ENCODE measurements at places on chromosomes 5 and 9.

GRCh38 chr9:36092509-36093215 is 43.9 kb upstream of the GLIPR2 start:
- DNase-seq: no peak

GRCh38 chr5:140341591-140341990 is 4.8 kb downstream of the HBEGF start:
- no peak for DNase-seq

- no peak for DNase-seq
These were observed 928 bp upstream of the PCDHGC4 start for GRCh38 chr5:141483902-141484301.

DNA sequence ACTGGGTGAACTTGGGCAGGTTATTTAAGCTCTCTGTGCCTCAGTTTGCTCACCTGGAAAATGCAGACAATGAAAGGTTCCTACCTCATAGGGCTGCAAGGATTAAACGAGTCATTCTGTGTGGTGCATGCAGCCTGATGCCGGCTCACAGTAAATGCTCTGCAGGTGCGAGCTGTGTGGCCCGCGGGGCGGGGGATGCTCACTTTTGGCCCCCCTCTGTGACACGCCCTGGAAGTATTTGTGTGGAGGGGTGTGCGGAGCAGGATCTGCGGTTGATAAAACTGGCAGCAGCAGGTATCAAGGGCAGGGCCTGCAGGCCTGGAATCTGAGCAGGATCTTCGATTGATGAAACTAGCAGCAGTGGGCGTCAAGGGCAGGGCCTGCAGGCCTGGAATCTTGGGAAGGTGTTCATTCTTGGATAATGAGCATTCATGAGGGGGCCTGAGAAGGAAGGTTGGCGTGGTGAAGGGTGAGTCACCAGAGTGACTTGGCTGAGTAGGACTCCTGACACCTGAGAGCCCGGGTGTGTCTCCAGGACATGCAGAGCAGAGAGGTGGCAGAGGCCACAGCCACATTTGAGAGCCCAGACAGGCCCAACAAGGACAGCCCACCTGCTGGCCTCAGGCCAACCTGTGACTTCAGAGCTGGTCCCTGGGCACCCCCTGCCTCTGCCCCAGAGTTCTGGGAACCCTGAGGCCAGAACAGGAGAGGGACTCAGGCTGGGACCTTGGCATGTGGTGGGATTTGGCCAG is 11.9 kb downstream of the UNC5A start:
- DNase-seq: no peak

- DNase-seq: no peak
These were observed 44.5 kb upstream of the ANGPTL2 start for GRCh38 chr9:127166651-127167524.

DNA sequence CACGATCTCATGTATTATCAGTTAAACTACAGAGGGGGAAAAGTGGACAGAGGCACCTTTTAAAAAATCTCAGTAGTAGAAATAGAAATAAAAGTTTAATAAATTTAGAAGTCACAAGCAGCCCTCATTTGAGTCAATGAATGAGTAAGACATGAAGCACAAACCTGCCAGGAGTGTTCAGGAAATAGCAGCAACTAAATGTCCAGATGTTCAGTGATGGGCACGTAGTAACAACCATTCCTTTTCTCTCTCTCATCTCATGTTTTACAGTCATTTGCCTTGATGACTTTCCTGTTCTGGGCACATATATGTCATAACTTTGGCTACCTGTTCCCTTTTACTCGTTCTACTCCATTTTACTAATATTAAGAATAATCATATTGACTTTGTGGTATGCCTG is 17.7 kb downstream of the ISOC1 start:
- DNase-seq: no peak

DNA sequence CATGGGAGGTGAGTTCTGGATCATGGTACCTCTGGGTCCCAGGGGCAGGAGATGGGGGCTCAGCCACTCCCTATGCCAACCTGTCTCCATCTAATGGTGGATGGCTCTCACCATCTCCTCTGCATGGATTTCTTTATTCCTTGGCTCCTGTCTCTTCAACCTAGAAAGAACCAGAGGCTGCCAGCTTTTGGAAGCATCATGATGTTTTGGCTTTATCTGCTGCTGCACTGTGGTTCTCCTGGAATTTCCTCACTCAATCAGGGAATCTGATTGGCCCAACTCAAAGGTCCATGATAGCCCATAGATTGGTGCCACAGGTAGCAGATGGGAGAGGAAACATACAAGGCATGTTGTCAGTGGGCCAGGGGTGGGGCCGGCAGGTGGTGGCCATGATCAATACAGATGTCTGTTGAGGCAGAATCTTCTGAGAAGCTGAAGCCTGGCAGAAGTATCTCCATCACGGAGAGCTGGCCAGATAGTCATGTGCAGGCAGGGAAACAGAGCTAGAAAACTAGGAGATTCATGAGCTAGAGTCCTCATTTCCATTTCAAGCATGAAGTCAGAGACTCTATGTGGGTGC is 158.2 kb downstream of the MACROH2A1 start:
- peak; percentile 3 for DNase-seq

DNA sequence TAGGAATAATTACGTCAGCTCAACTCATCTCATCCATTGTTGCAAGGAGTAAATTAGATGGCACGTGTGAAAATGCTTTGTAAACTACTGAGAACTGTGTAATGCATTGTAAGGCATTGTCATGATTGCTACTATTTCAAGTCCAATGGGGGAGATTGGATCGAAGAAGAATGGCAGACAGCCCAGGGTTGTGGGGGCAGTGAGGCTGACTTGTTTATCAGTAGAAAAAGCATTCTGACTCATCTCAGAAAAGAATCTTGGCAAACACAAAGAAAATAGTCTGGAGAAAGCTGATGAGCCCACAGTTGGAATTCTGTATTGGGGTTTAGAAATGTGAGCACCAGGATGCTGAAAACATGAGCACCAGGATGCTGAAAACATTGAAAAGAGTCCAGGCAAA is 28.0 kb upstream of the DAP start:
- DNase-seq: no peak

DNA sequence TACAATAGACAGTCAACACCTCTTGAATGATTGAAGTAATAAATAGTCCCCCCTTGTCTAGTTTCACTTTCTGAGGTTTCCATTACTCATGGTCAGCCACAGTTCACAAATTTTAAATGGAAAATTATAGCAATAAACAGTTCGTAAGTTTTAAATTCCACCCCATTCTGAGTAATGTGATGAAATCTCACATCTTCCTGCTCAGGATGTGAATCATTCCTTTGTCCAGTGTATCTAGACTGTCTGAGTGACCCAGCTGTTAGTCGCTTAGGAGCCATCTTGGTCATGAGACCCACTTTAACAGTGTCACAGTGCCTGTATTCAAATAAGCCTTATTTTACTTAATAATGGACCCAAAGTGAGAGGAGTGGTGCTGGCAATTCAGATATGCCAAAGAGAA is 311.6 kb upstream of the PRR16 start:
- no peak for DNase-seq

DNA sequence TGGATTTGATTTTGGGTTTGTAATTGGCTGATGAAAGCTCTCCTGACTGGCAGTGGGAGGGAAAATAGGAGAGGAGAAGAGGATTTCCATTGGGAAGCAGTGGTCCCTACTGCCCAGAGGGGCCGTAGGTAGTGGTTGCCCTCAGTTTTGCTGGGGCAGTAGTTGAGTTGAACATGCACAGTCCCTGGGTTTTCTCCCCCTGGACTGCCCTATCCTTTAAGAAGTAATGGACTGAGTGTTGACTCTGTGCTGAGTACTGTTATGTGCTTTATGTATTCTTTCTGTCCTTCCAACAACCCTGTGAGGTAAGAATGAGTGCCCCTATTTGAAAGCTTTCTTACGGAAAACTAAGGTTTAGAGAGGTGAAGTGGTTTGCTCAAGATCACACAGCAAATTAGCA is 111.2 kb upstream of the RPS23 start:
- no peak for DNase-seq

DNA sequence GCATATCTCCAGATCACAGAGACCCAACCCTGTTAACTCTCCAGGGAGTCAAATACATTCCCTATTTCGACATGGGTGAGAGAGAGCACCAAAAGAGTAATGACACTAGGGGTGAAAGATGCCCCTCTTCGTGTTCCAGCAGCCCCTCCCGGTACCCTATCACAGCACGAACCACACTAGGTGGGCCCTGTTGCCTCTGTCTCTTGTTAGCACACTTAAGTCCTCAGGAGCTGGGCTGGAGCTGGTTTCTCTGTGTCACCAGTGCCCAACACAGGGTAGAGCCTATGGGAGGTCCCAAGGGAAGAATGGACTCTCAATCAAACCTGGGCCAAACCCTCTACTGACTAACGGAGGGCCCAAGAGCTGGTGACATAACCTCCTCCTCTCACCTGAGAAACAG is 1.2 kb downstream of the CDK20 start:
- DNase-seq: no peak

DNA sequence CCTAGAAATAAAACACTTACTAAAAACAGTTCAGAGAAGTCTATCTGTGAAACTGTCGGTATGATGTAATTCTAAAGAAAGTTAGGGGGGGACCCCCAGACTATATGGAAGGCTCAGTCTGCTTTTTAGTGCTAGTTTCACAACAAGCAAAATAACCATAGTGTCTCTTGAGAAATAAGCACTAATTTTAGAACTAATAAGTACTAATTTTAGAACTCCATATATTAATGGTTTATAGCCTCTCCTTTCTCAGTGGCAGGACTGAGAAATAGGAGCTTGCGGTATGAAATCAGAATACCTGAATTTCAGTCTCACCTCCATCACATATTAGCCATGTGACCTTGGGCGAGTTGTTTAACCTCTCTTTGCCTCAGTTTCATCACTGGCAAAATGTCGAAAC is 1.4 kb upstream of the PHF24 start:
- no peak for DNase-seq

GRCh38 chr5:5179597-5179996 is 39.5 kb downstream of the ADAMTS16 start:
- no peak for DNase-seq

- no peak for DNase-seq
These were observed 199.5 kb upstream of the PUM3 start for GRCh38 chr9:3043369-3043768.

- DNase-seq: peak; percentile 57
These were observed 16.7 kb upstream of the HSD17B4 start for GRCh38 chr5:119435436-119436132.

- no peak for DNase-seq
These were observed 210.5 kb downstream of the FSTL4 start for GRCh38 chr5:133401731-133402347.

GRCh38 chr5:149383399-149383798 is 4.3 kb upstream of the IL17B start:
- no peak for DNase-seq

- DNase-seq: no peak
These were observed 191.2 kb downstream of the PALM2AKAP2 start for GRCh38 chr9:109971226-109971625.

DNA sequence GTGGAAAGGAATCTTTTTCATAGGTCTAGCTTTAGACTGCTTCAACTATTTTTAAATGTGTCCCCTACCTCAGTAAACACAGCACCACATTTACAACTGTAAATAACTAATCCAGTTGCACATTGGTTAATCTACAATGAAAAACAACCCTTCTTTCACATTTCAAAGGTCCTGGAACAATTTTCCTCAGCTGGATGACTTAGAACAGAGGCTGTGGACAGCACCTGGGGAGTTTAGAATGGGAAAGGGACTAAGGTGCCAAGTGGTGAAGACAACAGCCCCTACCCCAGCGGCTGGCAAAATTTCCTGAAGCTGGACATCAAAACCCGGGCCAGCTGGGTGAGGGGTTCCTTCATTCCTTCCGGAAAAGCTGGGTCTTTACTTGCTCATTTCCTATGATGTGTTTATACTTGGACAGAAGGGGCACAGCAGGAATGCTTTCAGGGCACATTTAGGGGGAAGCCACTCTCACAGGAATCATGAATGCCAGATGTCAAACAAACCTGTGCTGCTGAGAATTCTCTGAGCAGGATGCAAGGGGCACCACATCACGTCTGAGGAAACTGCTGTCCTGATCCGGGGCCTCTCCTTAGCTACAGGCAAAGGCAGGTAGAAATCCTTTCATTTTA is 158.3 kb downstream of the NR2F1-AS1 start:
- DNase-seq: no peak

GRCh38 chr9:5562806-5563416 is 52.6 kb downstream of the PDCD1LG2 start:
- DNase-seq: no peak

GRCh38 chr9:99713838-99714306 is 107.8 kb upstream of the NR4A3 start:
- DNase-seq: no peak

DNA sequence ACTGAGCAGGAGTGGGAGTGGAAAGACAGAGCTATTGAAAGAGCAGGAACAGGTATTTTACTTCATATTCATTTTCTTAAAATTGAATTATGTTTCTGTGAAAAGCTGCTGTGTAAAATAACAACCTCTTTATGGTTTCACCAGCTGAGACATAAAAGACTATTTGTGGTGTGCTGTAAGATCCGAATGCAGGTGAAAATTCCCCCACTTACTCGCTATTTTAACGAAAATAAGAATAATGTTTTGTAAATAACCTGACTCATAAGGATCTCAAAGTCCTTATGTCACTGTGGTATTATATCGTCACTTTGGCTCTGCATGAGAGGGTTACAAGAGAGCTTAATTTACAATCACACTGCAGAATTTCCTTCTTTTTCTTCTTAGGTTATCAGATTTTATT is 65.3 kb upstream of the NFIB start:
- no peak for DNase-seq

- DNase-seq: no peak
These were observed 123.4 kb upstream of the IFNE start for GRCh38 chr9:21605489-21605931.

- DNase-seq: no peak
These were observed 9.4 kb upstream of the NDST1 start for GRCh38 chr5:150498501-150498900.
